ENCODE measurements at places on chromosomes 3 and 15.

DNA sequence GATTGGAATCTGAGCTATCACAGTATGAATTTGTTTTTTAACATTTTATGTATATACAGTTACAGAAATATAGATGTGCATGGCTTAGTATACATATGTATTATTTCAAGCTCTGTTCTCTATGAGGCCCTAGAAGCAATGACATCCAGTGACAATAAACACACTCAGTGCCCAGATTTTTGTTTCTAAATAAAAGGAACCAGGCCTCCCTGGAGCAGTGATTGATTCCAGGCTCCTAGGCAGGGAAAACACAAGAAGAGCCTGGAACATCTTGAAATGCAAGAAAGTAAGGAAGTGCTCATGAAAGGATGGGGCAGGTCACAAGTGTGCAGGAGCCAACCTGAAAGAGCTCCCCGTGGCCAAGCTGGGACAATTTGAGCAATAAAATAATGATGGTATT, 18.5 kb upstream of the CGNL1 start:
- no peak for DNase-seq

- DNase-seq: no peak
These were observed 573.4 kb upstream of the DPPA4 start for GRCh38 chr3:109910772-109911171.

GRCh38 chr3:40019376-40019775, 210.0 kb downstream of the MYRIP start:
- no peak for DNase-seq

DNA sequence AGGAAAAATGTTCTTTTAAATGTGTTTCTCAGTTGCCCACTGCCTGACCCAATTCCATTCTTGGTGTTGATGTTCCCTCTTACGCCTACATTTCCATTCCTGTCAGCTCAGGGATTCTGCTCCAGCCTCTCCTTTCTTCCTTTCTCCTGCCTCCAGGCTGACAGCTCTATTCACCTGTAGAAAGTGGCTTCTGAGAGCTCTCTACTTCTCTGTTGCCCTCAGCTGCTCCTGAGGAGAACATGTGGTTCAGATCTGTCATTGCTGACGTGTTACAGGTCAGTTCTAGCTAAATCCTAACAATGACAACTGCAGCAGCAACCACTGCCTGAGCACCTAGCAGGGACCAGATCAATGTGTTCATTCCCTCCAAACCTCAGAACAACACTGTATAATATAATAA, 144.9 kb upstream of the PLAAT1 start:
- DNase-seq: no peak

DNA sequence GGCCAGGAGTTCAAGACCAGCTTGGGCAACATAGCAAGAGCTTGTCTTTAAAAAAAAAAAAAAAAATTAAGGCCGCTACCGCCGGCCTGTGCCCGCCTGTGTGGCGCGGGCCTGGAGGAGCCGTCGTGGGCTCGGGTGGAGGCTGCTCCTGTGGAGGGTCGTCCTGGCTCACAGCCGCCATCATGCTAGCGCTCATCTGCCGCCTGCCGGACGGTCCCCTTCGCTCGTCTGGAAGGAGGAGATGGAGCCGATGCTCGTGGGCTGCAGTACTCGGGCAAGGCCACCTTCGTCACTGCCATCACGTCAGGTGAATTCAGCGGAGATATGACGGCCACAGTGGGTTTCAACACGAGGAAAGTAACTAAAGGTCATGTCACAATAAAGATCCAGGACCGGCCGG, 37.4 kb downstream of the TFRC start:
- DNase-seq: no peak

- DNase-seq: no peak
These were observed 29.0 kb upstream of the SLMAP start for GRCh38 chr3:57727106-57727505.

GRCh38 chr15:48592221-48592731, 53.2 kb downstream of the FBN1 start:
- DNase-seq: no peak

GRCh38 chr3:111314181-111314873, 227.7 kb upstream of the CD96 start:
- DNase-seq: no peak

GRCh38 chr15:77418966-77419835, 703 bp downstream of the PEAK1 start:
- peak; percentile 68 for DNase-seq

GRCh38 chr3:52488746-52489145, 6.4 kb upstream of the STAB1 start:
- no peak for DNase-seq
